T-helper 2 cell (primary cell): ENCODE measurements at places on chromosomes 7 and 10.

GRCh38 chr10:105840288-105840770, 1199.2 kb downstream of the SORCS3 start:
- no peak for DNase-seq

DNA sequence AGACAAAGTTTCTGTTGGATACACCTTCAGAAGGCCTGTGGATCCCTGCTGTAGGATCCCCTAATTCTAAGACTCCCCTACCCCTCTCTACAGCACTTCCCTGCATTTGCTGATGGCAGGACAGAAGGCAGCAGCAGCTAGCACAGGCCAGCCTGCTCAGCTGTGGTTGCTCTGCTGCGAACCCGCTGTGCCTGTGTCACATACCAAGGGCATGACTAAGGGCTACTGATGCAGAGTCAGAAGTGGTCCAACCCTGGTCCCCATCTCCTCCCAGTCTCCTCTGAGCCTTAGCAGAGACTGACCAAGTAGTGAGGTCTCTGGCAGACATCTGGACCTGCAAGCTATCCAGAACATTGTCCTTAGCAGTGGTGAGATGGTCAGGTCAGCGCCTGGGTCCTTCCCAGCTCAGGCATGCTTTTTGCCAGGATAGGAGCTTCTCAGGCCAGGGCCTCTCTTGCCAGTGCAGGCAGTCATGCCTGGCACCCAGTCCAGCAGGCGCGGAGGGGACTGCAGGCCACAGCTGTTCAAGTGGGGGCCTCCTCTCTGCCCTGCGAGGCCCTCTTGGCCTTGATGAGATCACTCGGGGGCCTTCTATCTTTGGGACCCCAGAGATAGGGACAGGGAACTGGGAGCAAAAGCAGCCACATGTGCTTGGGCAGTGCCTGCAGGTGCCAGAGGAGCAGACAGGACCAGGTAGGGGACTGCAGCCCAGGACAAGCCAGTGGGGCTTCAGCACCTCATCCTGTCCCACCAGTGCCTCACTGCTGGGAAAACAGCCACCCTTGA, 146.4 kb downstream of the ZNF248 start:
- no peak for DNase-seq

DNA sequence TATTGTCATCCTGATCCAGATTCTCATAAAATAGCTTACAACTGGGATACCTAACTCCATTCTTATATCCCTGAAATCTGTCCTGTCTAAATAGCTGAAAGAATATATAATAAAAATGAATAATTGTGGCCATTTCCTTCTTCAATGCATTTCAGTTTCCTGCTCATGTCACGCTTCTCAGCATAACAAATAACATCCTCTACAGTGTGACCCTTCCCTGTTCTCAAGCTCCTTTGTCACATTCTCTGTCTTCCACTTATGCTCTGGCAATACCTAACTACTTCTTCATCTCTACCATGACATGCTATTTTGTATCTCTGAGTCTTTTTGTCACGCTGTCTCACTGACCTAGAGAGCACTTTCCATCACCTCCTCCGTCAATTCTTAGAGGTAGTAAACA, 884.1 kb upstream of the LRRTM3 start:
- no peak for DNase-seq

DNA sequence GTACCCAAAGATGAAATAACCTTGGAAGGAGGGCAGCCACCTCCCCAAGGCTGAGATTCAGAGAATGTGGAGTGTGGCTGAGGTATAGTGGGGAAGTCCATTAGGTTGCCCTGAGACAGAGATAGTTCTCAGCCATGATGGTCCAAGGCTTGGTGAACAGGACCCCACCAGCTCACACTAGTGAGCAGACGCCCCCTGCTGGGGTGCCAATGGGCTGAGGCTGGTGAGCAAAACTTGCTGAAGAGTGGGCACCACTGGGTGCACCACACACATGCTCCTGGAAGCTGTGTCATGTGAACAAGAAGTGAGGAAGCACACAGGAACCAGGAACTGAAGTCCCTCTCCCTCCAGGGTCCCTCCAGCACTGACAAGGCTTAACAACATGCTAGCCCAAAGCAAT, 8.9 kb downstream of the FBXL13 start:
- DNase-seq, result peak; percentile 30

DNA sequence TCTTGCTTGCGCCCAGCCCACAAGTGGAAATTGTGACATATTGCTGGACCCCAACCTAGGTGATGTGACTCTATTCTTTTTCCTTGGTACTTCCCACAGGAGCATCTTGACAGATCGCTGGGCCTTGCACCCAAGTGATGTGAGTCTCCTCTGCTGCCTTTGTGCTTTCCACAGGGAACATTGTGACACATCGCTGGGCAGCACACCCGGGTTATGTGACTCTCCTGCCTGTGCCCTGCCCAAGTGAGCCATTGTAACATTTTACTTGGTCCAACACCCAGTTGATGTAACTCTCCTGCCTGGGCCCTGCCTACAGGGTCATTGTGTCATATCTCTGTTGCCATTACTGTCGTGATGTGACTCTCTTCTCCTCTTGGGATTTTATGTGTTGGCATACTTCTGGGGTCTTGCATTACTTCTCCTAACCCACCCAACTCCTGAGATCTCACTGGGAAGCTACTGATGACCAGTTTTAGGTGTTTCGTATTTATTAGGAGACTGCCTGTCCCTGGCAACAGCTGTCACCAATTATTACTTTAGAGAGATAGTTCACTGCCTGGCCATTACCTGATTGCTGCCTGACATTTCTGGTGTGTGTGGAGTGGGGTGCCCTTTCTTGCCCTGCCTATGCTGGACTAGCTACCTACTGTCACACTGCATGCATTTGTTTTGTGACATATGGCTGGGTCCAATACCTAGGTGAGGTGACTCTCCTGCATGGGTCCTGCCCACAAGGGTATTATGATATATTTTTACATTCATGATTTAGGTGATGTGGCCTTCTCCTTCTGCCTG, 45.4 kb upstream of the ZNF680 start:
- no peak for DNase-seq

DNA sequence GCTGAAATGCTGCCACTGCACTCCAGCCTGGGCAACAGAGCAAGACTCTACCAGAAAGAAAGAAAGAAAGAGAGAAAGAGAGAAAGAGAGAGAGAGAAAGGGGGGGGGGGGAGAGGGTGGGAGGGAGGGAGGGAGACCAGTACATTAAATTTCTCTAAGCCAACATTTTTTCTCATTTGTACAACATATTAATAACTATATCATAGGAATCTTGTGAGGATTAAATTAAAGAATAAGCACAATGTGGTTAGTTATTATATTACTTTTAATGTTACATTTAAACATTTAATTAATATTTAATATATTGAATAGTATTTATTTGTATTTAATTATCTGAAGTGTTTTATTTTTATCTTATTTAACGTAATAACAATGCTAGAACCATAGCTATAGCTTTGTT, 53.1 kb downstream of the PLXDC2 start:
- DNase-seq, result no peak

- no peak for DNase-seq
Measured at GRCh38 chr10:68231817-68232251, at the start of gene ATOH7. ATOH7 (minus strand) TSS chr10:68232113; CDS start chr10:68231677, 436 bp downstream.

- DNase-seq, result no peak
Measured at GRCh38 chr10:88810196-88810961, 7.8 kb downstream of the LIPM start.

DNA sequence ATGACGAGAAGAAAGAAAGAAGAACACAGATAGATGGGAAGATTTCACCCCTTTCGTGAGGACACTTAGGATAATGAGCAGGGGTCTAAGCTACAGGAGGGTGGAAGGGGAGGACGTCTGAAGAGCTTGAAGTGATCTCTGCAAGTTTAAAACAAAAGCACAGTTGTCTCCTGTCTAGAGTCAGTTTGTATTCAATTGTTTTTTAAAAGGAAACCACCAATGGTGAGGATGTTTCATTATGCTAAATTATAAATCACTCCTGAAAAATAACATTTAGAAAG, 85.9 kb downstream of the ADAM12 start:
- DNase-seq, result no peak

DNA sequence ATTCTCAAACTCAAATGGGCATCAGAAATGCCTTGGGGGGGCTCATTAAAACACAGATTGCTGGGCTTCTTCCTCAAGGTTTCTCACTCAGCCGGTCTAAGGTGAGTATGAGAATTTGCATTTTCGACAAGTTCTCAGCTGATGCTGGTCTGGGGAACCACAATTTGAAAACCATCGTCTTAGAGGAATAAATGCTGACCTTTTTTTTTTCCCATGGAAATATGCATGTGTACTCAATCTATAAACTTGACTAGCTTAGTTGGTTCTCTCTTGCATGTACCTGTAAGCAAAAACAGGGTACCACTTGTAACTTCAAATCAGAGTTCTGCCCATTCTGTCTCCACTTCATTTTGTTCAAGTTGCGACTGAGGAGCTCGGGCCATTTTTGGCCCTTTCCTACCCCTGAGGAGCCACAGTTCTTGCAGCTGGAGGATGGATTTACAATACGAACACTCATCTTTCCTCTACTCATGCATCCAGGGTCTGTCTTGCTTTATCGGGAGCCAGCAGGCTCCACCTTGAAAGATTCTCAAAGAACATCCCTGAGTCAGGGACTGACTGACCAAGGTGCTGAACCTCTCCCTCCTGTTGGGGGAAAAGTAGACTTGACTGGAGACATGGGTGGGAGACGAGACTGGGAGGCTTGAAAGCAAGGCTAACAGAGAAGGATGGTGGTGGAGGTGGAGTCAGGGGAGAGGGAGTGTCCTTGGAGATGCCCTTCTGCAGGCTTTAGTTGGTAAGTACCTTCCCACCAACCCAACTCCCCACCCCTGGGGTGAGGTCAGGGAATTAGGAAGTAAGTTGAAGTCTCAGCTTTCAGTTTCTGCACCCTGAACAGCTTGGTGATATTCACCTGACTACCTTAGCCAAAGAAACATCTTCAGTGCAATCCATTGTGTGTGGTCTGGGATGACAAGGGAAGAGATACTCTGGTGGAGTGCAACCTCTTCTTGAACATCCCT, 3.7 kb upstream of the MAPK8 start:
- DNase-seq, result no peak

DNA sequence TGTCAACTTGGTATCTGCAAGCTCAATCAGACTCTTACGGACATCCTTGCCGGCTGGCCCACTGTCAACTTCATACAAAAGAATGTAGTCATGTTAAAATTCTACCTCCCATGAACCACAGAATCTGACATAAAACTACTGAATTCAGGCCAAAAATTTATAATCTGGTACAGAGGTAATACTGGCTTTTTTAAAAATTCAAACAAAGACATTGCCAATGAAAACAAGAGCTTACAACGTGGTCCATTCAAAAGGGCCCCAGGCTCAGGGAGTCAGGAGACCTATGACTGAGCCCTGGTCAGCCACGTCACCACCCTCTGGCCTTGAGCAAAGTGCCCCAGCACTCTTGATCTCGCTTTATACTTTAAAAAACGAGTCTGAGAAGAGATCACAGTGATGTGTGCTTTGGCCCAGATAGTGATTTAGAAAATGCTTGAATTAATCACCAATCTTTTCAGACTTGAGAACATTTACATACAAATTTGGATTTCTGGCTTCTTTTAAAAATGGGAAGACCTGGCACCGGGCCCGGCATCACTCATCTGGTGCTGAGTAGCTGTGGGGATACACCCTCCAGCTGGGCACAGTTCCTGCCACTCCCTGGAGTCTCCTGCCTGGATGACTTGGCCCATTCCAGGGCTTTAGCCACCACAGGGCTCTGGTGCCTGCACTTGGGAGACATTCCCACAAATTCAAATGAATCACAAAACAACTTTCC, 94.1 kb downstream of the PIP4K2A start:
- no peak for DNase-seq

GRCh38 chr7:29841926-29842701, 35.8 kb downstream of the WIPF3 start:
- DNase-seq, result no peak

DNA sequence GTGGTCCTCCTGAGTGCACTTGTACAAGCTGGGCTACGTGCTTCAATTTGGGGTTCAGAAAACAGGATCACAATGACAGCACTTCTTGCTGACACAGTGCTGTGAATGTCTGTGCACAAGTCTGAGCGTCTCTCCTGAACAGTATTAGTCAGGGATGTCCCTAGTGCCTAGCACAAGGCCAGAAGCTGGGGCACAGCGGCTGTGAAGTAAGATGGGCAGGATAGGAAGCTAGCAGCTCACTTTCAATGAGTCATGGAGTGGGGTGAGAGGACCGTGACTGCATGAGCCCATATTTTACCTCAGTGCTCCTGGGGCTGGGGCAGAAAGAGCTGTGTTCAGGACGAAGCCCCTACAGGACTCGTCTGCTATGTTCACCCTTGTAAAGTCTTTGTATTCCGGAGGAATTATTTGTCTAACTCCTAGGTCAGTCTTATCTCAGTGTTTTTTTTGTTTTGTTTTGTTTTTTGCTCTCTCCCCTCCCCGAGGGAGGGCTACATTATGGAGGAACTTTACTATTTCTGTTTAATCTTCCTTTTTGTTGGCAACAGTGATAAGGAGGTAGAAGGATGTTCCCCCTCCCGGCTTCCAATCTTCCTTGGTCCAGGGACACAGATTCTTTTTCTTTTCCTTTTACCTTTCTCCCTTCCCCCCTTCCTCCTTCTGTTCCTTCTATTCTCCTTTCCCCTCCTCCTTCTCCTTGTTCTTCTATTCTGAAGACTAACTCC, 2.8 kb upstream of the LRMDA start:
- DNase-seq, result no peak

DNA sequence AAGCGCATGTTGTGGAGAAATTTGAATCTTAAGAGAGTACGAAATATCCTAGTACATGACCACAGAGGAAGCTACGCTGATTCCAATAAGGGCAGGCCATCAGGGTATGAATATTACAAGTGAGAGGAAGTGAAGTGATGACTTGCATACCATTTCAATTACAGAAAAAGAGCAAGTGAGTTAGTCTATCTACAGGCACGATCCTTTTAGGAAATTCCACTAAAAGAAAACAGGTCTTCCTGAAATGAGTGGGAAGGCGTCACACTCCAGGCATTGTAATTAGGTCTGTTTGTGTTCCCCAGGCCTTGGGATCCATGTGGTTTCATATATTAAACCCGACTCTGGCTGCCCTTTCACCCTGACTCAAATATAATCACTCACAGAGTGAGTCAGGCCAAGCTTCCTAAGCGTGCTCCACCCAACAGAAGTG, 152.5 kb downstream of the SEMA3A start:
- no peak for DNase-seq
